ENCODE measurements at places on chromosomes 7 and 10.

- no peak for DNase-seq
Measured at GRCh38 chr7:18163091-18163490, 135.4 kb upstream of the PRPS1L1 start.

GRCh38 chr10:4437061-4437460 lies 388.9 kb upstream of the AKR1E2 start:
- DNase-seq, result no peak

- no peak for DNase-seq
Measured at GRCh38 chr7:144818511-144818910, 17.3 kb downstream of the TPK1 start.

- DNase-seq, result peak; percentile 67
Measured at GRCh38 chr7:81769891-81770727, at the start of gene HGF. Gene HGF, minus strand, starts transcription at chr7:81770047. Its CDS starts 76 bp downstream, at chr7:81769971.

- DNase-seq, result no peak
Measured at GRCh38 chr10:29917311-29917710, 142.1 kb downstream of the JCAD start.

DNA sequence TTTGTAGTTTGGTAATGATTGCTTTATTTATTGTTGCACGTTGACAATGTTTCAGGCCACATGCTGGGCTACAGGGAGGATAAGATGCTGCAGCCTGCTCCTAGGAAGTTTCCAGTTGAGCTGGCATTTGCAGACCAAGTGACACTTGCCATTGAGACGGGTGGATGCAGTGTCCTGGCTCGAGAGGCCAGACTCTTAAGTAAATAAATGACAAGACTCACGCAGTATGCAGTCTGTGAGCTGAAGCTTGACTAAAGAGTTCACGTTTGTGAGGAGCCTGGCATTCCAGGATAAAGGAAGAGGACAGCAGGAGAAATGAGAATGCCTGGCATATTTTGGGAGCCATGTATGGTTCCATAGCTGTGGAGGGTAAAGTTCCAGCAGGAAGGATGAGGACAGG lies 105.8 kb downstream of the BAMBI start:
- DNase-seq, result no peak

Measured in DMS 273 treated with DMSO at 0.1 percent for 48 hours (cell line).